ENCODE measurements at places on chromosomes 16 and 17.

GRCh38 chr17:44854192-44854591 is 6.5 kb downstream of the HIGD1B start:
- DNase-seq = no peak

- no peak for DNase-seq
Measured at GRCh38 chr17:43574348-43574747, 28.2 kb upstream of the ETV4 start.

GRCh38 chr17:8865385-8865784 is 2.1 kb downstream of the PIK3R6 start:
- no peak for DNase-seq

GRCh38 chr17:78096093-78096492 is 32.5 kb downstream of the TMC6 start:
- no peak for DNase-seq

DNA sequence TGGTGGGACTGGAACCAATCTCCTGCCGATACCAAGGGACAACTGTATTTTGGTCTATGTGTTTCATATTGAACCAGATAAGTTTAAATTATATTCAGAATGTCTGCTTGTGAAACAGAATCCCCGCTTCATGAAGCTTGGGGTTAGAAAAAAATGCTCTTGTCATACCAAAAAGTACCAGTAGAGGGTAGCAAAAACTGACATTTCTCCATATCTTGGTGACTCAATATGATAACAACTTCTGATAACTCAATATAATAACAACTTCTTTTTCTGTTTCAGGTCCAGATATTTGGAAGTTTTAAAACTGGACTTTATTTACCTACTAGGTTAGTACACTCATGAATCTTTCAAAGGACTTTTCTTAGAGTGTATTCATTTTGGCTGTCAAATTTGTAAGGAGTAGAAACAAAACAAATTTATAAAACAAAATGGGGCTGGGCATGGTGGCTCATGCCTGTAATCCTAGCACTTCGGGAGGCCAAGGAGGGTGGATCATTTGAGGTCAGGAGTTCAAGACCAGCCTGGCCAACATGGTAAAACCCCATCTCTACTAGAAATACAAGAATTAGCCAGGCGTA is 52.3 kb upstream of the ADCY7 start:
- peak; percentile 29 for DNase-seq

DNA sequence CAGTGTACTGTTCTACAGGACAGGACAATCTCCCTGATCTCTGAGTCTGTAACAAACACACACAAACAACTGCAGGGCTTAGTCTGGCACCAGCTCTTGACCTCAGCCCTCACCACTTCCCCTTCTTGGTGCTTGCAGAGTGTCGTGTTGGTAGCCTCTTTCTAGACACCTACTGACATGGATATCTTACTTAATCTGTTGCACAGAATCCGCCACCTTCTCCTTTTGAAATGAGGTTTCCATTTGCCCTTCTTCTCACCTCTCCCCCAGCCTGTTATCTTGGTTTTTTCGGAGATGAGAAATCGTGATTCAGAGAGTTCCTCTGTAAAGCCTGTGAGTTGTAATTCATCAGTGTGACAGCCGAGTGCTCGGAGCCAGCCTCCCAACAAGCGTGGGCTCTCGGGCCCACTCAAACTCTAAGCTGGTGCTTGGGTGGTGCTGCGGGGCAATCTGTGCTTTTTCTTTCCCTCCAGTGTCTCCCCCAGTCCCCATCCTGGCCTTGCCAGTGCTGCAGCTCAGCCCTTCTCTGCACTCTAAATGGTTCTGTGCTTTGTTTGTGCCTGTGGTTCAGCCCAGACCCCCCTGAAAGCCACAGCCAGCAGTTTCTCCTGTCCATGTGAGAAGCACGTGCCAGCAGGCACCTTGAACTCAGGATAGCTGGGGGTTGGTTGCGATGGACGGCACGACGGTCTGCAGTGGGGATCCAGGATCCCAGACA is 28.1 kb downstream of the KIAA0513 start:
- DNase-seq = no peak

DNA sequence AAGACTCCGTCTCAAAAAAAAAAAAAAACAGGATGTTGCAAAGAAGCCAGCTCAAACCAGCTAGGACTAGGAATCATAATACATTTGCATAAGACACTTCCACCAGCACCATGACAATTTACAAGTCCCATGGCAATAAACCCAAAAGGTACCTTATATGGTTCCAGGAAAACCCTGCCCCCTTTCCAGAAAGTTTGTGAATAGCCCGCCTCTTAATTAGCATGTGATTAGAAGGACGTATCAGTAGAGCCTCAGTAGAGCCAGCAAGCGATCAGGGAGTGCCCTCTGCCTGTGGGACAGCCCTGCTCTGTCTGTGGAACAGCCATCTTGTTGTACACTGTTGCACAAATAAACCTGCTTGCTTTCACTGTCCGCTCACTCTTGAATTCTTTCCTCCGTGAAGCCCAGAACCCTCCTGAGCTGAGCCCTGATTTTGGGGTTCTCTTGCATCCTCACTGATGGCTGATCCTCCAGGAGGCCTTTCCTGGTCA is 14.0 kb downstream of the NUPR1 start:
- no peak for DNase-seq

DNA sequence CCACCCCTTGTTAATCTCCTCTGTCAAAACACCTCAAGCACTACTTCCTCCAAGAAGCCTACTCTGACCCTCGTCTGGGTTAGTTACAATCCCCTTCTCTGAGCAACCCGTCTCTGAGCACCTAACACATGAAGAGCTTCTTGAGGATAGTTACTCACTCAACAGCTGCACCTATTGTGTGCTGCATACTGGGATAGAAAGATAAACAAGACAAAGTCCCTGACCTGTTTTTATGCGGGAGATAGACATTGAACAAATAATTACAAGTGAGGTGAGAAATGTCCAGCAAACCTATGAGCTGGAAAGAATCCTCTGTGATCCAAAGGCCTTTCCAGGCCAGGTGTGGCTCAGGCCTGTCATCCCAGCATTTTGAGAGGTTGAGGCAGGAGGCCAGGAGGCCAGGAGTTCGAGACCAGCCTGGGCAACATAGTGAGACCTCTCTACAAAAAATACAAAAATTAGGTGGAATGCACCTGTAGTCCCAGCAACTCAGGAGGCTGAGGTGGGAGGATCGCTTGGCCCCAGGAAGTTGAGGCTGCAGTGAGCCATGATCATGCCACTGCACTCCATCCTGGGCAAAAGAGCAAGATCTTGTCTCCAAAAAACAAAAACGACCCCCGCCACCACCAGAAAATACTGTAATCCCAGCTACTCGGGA is 5.5 kb upstream of the ZNF771 start:
- DNase-seq = no peak

DNA sequence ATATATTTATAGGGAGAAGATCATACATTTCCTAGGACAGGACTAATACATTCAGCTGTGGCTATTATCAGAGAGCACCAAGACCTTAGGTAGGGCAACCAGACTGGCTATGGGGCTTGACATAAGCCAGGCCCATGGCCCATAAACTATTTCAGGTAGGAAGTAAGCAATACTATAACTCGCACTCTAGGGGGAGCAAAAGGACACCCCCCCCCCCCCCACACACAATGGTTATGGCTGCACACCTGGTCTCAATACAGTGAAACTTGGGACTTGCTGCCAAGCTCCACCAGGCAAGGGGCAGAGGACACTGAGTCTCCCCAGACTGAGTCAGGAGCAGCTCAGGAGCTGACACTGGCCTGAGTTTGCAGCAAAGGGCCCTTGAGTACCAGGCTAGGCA is 348.9 kb upstream of the ASIC2 start:
- no peak for DNase-seq

All from NCI-H1694 treated with DMSO at 0.1 percent for 48 hours (cell line).